ENCODE measurements at places on chromosomes 13 and 19. TPM values are rescaled to one million over a fixed set of nuclear protein-coding genes. Genes with fewer than 3 reads are reported as not detected.

Gene SLC25A41
- not detected for total RNA-seq

Gene HAUS8
- total RNA-seq: 1.8 TPM

Gene CEACAM16
- not detected for total RNA-seq

Gene TTC9B
- not detected for total RNA-seq

Gene RASA3
- total RNA-seq: 55.3 TPM

Gene PEAK3
- total RNA-seq: not detected

Gene SF3A2
- total RNA-seq: 39.8 TPM

Gene C19orf33
- total RNA-seq: not detected

Gene ZNF581
- 10.7 TPM for total RNA-seq

Gene FPR1
- 1.6 TPM for total RNA-seq

Gene EXOC3L2
- total RNA-seq: not detected

Gene CEACAM19
- total RNA-seq: 0.30 TPM

Gene RUVBL2
- 217 TPM for total RNA-seq

Gene CATSPERD
- total RNA-seq: not detected

Gene TNNT1
- 3.0 TPM for total RNA-seq

Gene PSG11
- not detected for total RNA-seq

Gene BEST2
- not detected for total RNA-seq

Gene C5AR1
- under 0.01 TPM for total RNA-seq

Gene RGL3
- not detected for total RNA-seq

Gene SOX1
- total RNA-seq: not detected

Gene SEMA6B
- total RNA-seq: 0.30 TPM

Gene MBD3L2
- total RNA-seq: not detected

Gene C5AR2
- total RNA-seq: not detected

Gene PRSS57
- not detected for total RNA-seq

Gene ZNF175
- 7.7 TPM for total RNA-seq

Gene MBD3L4
- total RNA-seq: not detected

Gene CLPTM1
- total RNA-seq: 56.2 TPM

Gene ICAM3
- 7.7 TPM for total RNA-seq

Gene SYCN
- not detected for total RNA-seq

Gene ZNF83
- 65.3 TPM for total RNA-seq

Gene ICAM1
- 26.8 TPM for total RNA-seq

Gene ZNF611
- total RNA-seq: 14.6 TPM

Gene ZNF440
- 9.8 TPM for total RNA-seq

Gene SULT2A1
- not detected for total RNA-seq

Gene SHISA7
- not detected for total RNA-seq

Gene CPB2
- total RNA-seq: not detected

Gene CEACAM7
- not detected for total RNA-seq

Gene PGLYRP2
- total RNA-seq: not detected

Gene LIM2
- total RNA-seq: not detected

Measured in smooth muscle cell of the umbilical artery (primary cell).